ENCODE measurements at places on chromosomes 4 and X.

GRCh38 chr4:160592258-160592657 lies 1489.4 kb downstream of the RAPGEF2 start:
- no peak for DNase-seq

DNA sequence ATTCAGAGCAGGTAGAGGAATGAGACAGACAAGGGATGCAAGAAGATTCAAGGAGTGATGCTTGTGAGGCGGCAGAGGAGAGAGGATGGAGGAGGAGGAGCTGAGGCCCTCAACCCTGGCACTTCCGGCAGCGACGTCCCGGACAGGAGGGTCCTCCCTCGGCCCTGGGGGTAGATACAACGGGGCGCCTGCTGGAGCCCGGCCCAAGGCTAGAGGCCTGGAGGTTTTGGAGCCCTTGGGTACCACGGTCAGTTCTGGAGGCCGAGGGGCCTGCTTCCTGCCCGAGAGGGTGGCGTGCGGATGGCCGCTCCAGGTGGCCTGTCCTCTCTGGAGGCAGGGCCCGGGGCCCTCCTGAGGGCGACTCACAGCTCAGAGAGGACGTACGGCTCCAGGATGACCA lies 13.5 kb downstream of the SSR4 start:
- DNase-seq: no peak

DNA sequence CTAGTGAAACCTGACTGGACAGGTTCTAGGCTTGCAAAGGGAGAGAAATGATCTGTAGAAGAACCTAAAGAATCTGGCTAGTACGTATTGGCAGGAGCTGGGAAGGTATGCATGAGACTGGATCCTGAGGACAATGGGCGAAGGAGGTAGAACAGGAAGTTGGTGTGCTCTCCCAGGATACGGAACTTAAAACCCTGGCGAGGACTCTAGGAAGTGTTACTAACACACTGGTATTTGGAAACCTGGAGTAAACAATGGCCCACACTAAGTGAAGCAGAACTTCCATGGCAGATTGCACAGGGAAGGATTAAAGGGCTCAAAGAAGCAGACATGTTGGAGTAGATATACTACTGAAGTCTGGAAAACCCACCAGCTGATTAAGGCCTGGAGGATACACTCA lies 9.1 kb downstream of the SYN1 start:
- DNase-seq: no peak

- no peak for DNase-seq
Observed at GRCh38 chr4:78659264-78659663, 107.7 kb downstream of the ANXA3 start.

- no peak for DNase-seq
Observed at GRCh38 chr4:99821918-99822503, 5.4 kb downstream of the DAPP1 start.

- DNase-seq: no peak
Observed at GRCh38 chr4:137601934-137602333, 69.6 kb upstream of the PCDH18 start.

GRCh38 chr4:138696058-138696457 lies 319.5 kb upstream of the NOCT start:
- DNase-seq: no peak

- no peak for DNase-seq
Observed at GRCh38 chr4:173932701-173933100, 350.8 kb downstream of the FBXO8 start.

DNA sequence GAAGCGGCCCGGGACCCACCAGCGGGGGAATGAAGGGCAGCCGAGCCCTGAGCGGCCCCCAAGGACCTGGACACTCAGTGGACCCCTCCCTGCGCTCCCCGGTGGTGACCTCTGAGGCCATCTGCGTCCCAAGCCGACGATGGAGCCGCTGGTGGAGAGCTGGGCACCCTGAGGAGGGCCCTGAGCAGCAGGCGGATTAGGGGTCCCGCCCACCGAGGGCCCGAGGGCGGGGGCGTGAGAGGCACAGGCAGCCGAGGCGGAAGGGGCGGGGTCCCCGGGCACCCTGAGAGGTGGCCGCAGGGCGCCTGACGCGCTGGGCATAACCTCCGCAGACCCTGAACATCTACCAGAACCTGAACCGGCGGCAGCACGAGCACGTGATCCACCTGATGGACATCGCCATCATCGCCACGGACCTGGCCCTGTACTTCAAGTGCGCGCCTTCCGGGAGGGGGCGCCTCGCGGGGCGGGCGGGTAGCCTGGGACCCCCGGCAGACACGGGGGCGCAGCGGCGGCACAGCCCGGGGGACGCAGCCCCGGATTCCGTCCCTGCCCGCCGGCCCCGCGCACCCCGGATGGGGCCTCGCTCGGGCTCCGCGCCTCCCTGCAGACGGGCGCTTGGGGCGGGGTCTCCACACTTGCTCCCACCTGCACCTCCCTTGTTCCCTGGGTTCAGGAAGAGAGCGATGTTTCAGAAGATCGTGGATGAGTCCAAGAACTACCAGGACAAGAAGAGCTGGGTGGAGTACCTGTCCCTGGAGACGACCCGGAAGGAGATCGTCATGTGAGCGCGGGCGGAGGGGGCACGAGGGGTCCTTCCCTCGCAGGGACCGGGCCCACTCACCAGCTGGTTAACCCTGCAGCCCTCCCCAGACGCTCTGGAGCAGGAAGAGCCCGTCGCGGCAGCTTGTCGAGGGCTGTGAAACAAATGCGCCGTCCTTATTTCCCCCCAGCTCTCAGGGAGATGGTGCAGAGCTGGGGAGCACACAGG lies 10.3 kb downstream of the ATP5ME start:
- no peak for DNase-seq

DNA sequence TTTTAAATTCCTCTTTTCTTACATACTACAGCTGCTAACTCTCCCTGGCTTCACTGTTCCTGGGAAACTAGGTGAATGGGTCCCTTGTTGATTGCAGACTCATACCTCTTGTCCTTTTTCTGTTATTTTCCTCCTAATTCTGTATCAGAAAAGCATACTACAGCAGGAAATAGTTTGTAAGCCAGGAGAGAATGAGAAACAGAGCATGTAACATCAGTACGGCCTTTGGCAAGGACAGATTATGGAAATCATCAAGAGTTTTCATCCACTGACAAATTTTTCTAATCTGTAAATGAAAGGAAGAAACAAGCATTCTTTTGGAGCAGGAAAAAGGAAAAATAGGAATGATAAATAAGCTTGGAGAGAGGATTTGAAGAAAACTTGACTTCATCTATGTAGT lies 239.2 kb downstream of the ANTXR2 start:
- no peak for DNase-seq

GRCh38 chrX:14670819-14671218 lies 141.5 kb downstream of the GLRA2 start:
- no peak for DNase-seq

DNA sequence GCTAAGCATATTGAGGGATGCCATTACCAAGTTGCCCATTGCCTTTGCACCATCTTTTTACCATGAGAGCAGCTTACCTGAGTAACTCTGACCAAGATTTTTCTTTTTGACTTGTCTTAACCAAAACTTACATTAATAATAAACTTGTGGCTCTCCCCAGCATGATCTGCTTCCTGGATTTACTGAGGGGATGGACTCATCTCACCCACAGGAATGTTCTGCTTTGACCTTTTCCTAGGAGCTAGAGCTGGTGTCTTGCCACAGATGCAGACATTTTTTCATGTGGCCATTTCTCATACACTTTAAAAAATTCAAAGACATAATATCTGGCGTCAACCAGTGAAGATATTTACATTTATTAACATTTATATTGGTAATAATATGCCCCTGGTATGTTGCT lies 79.2 kb upstream of the EFHC2 start:
- no peak for DNase-seq

- no peak for DNase-seq
Observed at GRCh38 chr4:4385729-4386295, 1.1 kb upstream of the NSG1 start.

DNA sequence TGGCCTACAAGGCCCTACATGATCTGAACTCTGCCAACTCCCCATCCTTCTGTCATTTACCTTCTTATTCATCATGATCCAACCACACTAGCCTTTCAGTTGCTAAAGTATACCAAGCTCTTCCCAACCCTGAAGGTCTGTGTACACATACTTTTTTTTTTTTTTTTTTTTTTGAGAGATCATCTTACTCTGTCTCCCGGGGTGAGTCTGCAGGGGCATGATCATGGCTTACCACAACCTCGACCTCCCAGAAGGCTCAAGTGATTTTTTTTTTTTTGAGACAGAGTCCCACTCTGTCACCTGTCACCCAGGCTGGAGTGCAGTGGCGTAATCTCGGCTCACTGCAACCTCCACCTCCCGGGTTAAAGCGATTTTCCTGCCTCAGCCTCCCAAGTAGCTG lies 5.9 kb upstream of the UTP14A start:
- no peak for DNase-seq

- DNase-seq: no peak
Observed at GRCh38 chrX:56802428-56802827, 73.4 kb downstream of the NBDY start.

DNA sequence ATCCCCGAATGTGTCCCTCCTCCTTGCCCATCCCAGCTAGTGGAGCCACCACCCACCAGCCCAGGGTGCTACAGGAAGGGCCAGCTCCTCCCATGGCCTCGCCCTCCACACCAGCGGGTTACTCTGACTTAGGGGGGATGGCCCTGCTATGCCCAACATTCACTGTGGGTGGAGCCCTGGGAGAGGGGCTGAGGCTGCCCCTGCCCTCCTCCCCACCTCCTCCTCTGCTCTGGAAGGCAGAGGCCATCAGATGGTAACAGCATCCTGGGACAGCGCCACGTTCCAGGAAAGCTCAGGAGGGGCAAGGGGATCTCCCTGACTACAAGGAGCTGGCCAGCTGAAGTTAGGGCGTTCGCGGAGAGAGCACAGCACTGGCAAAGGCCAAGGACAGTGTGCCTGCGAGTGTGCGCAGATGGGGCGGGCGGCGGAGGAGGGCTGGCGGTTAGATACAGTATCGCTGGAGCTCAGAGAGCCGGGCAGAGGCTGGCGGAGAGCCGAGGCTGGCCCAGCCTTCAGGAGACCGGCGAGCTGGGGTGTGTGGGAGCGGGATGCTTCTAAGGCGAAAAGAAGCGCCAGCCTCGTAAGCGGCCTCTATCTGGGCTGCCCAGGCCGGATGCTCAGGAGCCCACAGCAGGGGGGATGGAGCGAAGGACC lies 1.5 kb downstream of the JAKMIP1 start:
- DNase-seq: no peak

- no peak for DNase-seq
Observed at GRCh38 chr4:156870861-156871260, 100.7 kb downstream of the PDGFC start.

GRCh38 chr4:74794382-74795010 lies at the start of gene BTC:
Gene BTC (minus strand): TSS chr4:74794523. CDS start chr4:74794325, 198 bp downstream.
- DNase-seq: no peak

DNA sequence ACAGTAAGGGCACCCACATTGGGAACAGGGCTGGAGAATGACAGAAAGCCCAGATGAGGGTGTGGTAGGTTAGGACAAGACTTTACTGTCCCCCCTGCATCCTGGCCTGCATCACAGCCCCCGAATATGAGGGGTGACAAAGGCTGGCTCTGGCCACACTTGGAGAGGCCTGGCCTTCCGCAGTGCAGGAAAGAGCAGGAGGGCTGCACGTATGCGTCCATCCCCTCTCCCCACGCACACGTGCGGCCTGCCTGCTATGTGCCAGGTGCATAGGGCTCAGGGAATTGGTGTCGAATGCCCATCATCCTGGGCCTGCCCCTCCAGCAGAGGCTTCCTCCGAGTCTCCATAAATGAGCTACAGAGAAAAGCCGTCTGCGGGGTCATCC lies 80.5 kb downstream of the ABLIM2 start:
- no peak for DNase-seq

DNA sequence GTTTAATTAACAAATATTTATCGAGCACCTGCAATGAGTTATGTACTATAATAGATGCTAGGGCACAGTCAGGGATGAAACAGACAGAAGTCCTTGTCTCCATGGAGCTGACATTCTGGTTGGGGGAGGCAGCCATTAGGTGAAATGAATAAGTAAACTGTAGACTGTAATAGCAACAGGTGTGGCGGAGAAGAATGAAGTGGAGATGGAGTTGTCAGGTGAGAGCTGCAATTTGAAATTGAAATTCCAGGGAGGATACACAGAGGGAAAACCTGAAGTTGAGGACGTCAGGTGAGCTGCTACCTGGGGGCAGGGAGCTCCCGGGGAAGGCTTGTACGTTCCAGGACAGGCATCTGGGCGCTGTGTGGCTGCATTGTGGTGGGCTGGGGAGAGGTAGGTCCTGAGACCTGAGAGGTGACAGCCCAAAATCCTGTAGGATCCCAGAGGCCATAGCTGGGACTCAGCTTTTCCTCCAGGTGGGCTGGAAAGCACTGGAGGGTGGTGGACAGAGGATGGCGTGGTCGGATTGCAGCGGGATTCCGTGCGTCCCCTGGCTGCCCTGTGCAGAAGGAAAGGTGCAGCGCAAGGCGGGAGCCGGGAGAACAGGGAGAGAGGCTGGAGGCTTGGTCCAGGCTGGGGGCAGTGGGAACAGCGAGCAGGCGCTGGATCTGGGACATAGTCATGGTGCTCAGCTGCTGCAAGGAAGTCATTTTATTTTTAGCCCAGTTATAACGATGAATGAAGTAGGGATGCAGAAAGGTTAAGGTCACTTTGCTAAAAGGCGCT lies 24.8 kb downstream of the CYTL1 start:
- no peak for DNase-seq

- DNase-seq: no peak
Observed at GRCh38 chrX:134501941-134502340, 42.0 kb downstream of the HPRT1 start.

- no peak for DNase-seq
Observed at GRCh38 chr4:8090744-8091301, 67.8 kb downstream of the ABLIM2 start.

DNA sequence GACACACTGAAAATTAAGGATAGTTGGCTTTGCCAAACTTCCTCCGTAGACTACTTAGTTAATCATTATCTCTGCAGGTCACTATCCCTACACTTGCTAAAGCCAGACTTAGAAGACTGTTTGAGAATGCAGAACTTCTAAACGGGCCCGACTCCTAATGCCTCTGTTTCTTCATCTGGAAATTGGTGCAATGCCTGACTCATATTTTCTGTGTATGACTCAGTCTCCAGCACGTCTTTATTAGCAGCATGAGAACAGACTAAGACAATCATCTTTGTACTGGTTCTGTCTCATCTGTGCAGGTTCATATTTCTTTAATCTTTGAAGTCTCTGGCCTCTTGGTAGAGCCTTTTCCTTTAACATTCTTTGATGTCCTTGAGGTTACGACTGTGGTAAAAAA lies 411.9 kb upstream of the ACTRT1 start:
- no peak for DNase-seq

DNA sequence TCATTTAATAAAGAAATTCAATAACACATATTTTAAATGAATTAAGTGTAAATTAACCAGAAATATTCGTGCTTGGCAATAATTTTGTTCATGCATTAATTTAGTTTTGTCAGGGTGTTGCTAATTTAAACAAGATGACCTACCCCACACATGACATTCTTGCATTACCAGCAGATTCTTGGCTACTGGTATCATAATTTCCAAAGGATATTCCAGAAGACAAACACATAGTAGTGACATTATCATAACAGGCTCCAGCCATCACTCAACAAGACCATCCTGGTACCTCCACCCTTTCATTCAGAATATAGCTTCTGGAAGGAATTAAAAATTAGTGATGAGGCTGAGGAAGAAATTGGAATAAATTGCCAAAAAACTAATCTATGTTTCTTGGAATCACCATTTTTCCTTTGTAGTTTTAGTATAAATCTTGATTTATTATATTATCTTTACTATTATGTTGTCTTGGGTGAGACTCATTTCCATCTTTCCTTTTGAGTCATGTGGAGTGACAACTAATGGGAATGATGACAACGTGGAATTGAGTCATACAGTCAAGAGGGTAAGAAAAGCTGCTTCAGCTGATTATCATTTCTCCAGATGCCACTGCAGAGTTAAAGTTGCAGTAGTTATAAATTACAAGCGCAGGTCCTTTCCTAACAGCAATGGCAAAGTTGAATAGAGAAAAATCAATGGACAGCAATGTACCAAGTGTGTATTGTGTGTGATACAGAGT lies 30.9 kb upstream of the HHIP start:
- no peak for DNase-seq

Data from NCI-H1436 treated with DMSO at 0.1 percent for 48 hours (cell line).